T-helper 1 cell (primary cell): ENCODE measurements at places on chromosomes 6 and 20.

DNA sequence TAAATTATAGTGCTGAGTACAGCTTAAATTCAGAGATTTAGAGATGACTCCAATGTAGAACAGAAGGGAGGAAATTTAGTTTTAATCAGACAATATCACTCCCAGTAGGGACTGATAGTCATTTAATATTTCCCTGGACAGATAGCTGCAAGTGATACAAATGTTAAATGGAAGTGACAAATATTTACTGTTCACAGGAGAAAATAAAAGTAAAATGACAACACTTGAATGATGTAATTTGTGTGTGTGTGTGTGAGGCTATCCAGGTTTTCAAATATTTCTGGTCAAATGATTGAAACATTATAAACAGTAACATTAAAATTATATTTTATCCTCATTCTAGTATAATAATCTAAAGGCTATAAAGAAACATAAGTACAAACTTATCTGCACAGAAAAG lies 220.3 kb upstream of the THEMIS start:
- no peak for DNase-seq

- DNase-seq: no peak
These were observed 165.7 kb downstream of the SOD2 start for GRCh38 chr6:159527351-159527750.

DNA sequence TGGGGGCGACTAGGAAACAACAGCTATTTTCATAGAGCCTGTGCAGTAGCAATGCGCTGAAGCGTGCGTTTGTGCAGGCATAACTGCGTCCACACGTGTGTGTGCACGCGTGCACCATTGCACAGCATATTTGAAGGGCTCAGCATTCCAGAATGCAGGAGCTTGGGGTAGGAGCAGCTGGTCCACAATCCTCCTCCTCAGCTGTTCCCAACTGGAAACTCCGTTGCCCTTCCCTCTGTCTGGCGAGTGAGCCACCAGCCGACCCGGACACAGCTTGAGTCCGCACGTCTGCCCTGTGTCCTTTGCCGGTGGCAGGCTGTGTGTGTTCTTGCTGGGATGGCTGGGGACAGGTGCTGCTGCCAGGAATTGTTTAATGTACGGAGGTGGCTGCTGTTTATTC lies 110.2 kb downstream of the SASH1 start:
- no peak for DNase-seq

GRCh38 chr6:108544606-108545005 lies 16.1 kb upstream of the FOXO3 start:
- DNase-seq: no peak

DNA sequence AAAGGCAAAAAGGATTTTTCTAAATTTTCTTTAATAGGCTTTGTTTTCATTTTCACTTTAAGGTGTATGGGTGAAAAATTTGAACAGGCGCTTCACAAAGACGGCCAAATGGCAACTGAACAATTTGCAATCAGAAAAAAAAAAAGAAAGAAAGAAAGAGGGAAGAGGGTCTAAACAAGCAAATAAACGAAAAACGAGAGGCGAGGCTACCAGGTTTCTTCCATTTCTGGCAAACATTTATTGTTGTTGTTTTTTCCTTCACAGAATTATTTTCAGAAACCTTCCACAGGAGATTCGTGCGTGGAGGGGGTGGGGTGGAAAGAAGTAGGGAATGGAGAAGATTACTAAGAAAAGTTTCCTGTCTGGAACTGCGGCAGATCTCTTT lies 24.3 kb downstream of the POM121L2 start:
- no peak for DNase-seq

- peak; percentile 70 for DNase-seq
These were observed 121.8 kb downstream of the SULF2 start for GRCh38 chr20:47663354-47664067.

- no peak for DNase-seq
These were observed 731.3 kb upstream of the NRSN1 start for GRCh38 chr6:23394681-23395080.

DNA sequence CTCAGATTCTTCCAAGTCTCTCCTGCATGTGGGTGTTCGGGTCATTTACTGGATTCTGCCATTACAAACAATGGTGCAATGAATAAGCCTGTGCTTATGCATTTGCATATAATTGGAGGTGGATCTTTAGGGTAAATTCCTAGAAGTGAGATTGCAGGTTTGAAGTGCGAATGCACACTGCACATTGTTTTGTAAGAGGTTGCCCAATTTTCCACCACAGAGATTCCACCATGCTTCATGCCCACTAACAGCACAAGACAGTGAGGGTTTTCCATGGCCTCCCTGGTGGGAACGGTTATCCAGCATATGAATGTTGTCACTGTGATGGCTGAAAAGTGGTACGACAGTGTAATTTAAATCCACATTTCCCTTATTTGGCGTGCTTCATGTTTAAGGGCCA lies 178.8 kb upstream of the PMEPA1 start:
- DNase-seq: no peak

- DNase-seq: no peak
These were observed 86.3 kb upstream of the PMEPA1 start for GRCh38 chr20:57795977-57796560.

- no peak for DNase-seq
These were observed 13.4 kb upstream of the GHRH start for GRCh38 chr20:37274851-37275524.

DNA sequence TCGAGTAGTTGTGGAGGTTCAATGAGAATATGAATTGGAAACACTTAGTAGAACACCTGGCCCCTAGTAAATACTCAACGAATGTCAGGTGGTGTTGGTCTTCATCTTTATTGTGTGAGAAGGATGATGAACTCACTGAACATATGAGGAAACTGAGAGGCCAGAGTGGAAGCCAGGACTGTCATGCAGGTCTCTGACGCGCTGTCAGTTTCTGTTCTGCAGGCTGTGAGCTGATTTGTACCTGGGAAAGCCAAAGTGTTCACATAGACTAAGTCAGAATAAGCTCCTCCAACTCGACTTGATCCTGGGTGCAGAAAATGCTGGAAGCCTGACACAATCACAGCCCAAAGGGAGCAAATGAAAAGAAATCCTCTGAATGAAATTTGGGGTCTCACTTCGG lies 222.2 kb downstream of the LY86 start:
- no peak for DNase-seq

DNA sequence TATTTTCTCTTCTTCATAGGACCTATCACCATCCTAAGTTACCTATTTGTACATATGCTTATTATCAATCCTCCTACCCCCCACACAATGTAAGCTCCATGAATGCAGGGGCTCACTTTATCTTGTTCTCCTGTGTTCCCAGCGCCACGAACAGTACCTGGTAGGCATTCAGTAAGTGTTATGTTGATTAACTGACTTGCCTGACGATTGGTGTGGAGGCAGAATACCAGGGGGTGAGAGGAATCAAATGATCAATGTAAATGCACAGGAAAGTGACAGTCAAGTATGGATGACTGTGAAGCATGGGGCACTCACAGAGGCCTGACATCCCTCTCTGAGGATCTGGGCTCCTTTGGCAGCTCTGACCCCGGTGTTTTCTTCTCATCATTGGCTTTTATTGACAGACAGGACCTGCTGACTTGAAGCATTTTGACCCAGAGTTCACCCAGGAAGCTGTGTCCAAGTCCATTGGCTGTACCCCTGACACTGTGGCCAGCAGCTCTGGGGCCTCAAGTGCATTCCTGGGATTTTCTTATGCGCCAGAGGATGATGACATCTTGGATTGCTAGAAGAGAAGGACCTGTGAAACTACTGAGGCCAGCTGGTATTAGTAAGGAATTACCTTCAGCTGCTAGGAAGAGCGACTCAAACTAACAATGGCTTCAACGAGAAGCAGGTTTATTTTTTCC lies 6.1 kb upstream of the IFT52 start:
- no peak for DNase-seq

GRCh38 chr6:2042956-2043648 lies 202.3 kb downstream of the GMDS start:
- no peak for DNase-seq

DNA sequence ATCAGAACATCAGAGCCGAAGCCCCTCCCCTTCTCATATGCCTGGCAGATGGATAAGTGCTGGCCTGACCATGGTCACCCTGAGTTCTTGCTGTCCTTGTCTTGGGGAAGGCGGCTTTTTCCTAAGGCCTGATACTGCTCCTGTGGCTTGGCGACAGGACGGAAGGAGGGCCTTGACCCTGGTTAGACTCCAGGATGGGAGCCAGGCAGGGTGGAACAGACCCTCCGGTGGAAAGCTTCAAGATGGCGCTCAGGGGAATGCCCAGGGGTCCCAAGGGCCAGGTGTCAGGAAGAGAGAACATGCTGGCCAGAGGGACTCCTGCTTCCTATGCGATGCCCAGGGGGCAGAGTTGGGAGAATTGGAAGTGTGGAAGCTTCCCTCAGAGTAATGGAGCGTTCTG lies 29.6 kb downstream of the ADA start:
- DNase-seq: no peak

DNA sequence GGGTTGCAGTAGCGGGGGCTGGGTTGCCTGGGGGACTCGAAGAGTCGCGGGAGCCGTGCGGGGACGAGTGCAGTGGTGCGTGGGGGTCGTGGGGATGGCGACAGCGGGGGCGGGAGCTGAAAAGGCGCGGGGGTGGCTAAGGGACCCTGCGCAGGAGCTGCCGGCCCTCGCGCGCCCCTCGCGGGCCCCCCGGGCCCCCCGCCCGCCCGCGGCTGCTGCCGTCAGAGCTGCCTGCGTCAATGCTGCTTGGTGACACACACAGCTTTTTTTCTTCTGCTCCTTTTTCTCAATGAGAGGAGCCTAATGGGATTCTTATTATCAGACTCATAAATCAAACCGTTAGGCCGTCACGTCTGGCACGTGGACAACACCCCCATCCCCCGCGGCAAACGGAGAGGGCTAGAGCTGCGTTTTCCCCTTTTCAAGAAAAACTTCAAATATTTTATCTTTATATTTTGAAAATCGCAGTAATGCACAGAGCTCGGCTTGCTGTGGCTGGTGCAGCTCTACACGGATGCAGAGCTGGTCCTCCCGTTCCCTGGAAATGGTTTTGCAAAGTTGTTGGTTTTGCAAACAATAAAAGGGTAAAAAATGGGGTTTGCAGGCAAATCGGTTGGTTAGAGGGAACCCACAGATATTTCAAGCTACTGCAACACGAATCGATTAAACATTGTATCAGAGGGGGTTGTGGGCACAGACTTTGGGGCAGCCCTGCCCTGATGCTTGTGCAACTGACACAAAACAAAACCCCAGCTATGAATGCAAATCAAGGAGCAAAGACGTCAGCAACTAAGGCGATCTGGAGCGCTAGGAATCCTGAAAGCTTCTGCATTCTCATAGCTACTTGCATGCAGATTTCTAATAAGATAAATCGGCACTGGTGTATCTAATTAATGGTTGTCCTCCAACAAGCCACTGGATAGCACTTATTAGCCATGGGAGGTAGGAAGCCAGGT lies 161.4 kb downstream of the TBXT start:
- DNase-seq: no peak

GRCh38 chr6:94357381-94357980 lies 938.1 kb upstream of the EPHA7 start:
- DNase-seq: no peak

DNA sequence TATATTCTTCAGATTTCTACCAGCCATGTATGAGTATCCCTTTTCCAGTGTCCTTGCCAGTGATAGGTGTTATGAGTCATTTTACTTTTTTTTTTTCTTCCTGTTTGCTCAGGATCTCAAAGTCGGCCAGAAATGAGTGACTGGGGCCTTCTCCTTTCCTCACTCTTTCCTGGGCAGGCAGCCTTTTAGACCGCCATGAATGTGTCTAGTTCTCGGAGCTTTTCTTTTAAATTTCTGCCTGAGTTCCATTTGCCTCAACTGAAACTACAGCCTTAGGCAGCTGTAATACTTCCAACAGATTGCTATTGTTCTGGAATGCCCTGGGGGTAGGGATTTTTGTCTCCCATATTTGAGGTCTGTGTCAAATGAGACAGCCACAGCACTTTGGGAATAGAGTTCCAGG lies 83.7 kb downstream of the STXBP5 start:
- DNase-seq: no peak

GRCh38 chr6:21321531-21321930 lies 272.0 kb upstream of the SOX4 start:
- DNase-seq: no peak

GRCh38 chr20:4051413-4052138 lies 36.2 kb upstream of the RNF24 start:
- DNase-seq: no peak

DNA sequence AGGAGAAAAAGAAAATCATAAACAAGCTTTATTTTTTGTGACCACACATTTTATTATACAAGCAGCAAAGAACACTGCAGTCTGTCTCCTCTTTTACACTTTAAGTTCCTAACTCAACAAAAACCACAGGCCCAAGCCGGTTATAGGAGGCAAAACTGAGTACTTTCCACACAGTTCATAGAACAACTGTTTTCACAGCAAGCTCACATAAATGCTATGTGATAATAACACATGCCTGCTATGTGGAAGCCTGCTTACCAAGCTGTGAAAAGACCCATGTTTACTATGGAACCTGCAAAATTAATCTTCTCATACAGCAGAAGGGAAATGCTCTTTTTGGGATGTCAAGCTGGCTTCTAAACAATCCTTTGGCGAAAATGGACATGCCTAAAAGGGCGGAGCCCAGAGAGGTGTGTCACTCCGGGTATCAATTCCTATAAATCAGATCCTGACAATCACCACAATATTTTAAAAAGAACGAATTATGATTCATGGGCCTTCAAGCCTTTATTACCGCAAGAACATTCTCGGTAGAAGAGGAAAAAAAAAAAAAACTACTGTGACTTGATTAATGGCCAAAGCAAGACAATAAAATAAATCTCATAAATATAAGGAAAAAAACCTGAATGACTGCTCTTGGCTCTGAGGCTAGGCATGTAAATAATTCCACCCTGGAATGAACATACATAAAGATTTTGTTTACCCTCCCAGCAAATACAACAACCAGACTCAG lies 2.6 kb downstream of the TRERF1 start:
- DNase-seq: no peak

DNA sequence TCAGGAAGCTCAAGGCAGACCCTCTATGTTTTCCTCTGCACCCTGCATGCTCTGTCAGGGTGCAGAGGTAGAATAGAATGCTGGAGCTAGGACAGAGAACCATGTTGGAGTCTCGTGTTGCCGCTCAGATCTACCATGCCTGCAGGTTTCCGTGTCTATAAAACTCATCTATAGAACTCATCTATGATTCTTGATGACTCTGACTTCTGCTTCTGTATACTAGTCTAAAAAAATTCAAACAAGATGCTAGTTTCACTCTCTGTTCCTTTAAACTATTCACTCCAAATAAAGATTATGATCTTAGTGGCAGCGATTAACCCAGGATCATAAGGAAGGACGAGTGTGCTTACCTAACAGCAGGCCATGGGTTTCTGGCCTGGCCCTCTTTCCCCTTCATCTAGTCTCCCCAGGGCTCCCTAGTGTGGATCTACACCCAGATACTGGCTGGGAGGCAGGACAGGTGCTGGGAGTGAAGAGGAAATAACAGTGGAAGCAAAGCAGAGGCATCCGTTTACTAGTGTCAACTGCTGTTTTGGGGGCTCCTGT lies 162.7 kb upstream of the SUPT3H start:
- no peak for DNase-seq
